HS-27A (cell line): ENCODE measurements at places on chromosomes 1 and 21.

GRCh38 chr1:40607921-40608320 is 57.6 kb downstream of the RIMS3 start:
- no peak for DNase-seq

DNA sequence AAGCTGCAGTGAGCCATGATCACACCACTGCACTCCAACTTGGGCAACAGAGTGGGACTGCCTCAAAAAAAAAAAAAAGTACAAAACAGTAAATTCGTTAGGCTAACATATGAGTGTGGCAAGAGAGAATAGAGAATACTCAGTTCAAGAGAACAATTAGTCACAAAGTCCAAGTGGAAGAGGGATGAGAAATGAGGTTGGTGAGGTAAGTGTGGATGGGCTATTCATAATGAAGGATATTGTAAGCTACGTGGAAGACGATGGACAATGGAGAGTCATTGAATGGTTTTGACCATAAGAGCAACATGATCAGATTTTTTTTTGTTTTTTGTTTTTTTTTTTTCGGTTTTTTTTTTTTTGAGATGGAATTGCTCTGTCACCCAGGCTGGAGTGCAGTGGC is 34.8 kb downstream of the WDTC1 start:
- no peak for DNase-seq

GRCh38 chr21:37072274-37072987 is 440 bp downstream of the PIGP start:
- DNase-seq: no peak

GRCh38 chr1:22886211-22886610 is 86.5 kb downstream of the LACTBL1 start:
- no peak for DNase-seq

DNA sequence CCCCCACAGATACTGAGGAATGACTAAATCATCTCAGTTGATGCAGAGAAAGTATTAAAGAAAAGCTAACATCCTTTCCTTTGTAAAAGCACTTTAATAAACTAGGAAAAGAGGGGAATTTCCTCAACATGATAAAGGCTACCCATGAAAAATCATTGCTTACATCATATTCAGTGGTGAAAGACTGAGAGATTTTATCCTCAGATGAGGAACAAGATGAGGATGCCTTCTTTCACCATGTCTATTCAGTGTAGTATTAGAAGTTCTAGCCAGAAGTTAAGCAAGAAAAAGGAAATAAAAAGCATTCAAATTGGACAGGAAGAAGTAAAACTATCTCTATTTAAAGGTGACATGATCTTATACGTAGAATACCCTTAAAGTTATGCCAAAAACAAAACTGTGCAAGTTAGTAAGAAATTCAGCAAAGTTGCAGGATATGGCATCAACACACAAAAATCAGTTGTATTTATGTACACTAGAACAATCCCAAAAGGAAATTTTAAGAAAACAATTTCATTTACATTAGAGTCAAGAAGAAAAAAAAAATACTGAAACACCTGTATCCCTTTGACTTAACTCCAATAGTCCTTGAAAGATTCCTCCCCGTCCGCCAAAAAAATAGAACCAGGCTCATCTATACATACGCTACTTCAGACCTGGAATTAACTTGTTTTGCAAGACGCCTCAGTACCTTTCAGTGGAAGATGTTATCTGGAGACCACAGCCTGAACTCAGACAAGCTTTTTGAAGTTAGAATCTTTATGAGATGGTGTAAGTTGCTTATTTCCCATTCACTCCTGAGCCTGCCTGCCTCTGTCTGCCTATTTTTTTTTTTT is 17.5 kb downstream of the ZMYM4 start:
- no peak for DNase-seq

DNA sequence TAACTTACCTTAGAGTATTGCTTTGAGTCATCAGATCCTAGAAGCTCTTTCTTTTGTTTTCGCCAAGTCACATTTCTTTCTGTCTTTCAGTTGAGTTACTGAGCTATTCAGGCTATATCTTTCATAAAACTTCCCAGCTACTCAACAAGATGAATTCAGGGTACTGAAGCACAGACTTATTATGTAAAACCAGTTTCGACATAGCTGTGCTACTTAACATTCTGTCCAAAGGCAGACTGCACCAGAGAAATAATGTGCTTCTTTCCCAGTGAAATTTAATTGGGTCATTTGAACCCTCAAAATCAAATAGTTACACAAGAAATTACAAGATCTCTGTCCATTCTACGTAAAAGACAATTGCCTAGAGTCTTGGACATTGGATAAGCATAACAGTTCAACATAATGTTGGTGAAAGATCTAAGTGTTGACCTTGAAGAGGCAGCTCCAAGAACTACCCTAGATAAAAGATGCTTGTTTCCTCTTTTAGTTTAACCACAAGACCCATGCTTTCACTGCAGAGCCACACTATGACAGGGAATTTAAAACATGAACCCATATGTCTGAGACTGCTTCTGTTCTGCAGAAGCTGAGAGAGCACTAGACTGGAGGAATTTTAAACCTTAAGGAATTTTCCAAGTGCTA is 163.2 kb downstream of the LRRC40 start:
- no peak for DNase-seq

DNA sequence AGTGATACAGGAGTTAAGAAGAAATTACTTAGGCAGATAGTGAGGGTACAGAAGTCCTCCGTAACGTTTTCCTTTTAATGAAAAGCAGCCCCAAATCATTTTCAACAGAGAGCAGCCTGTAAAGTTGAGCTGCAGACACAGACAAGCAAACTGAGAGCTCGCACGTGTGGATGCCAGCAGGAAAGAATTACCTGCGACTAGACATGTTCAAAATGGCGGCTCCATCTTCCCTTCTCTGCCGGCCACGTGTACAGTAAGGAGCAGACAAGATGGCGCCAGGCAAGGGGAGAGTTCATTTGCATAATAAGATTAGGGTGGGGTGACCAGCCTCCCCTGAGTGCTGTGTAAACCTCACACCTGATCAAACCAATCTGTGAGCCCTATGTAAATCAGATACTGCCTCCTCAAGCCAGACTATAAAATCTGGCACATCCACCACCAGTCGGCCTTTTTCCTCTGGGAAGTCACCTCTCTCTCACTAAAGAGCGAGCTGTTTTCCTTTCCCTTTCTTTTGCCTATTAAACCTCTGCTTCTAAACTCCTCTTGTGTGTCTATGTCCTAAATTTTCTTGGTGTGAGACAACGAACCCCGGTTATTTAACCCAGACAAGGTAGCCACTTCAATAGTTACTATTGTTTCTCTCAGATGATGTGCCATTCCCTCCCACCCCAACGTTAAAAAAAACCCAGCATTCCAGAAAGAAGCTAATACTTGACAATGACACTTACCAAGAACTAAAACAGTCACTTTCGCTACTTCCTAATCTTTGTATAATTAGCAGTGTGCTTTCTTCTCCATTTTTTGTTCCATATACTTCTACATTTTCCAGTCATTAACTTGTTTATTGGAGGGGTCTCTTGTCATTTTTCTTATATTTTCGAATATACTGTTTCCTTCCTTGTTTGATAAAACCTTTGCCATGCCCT is 27.4 kb downstream of the DUSP10 start:
- no peak for DNase-seq

- DNase-seq: no peak
Measured at GRCh38 chr1:173187671-173188237, 19.4 kb downstream of the TNFSF4 start.

DNA sequence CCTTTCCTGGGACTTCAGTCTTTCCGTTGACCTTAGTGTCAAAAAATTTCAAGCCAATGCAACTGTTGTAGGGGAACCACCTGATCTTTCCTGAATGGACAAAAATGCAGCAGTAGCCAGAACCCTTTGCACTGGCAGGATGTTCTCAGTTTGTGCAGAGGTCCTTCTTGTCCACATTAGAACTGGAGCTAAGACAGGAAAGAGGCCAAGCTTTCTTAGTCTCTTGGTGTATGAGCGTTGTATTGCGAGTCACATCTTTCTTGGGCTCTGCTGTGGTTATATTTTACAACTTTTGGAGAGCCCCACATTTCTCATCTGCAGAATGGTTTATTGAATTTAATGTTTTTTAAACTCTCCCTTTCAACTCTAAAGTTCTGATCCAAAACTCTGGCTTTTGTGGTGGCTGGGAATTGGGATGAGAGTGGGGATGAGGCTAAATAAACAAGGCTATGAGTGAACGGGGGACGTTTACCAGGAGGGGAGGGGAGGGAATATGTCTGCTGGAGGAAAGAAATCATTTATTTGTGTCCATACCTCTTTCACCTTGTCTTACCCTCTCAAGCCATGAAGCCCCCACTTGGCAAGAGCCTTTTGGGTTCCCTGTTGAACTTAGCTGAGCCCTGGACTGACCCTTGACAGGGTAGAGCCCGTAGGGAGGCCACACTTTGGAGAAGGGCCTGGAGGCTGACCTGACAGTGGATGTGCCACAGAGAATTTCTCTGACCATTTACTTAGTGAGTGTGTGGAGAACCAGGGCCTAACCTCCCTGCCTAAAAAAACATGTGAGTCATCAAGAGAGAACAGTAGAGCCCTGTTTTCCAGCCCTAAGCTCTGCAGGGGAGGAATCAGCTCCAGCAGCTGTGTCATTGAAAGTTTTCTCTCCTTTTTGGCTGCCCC is 586 bp downstream of the CHI3L2 start:
- DNase-seq: no peak

DNA sequence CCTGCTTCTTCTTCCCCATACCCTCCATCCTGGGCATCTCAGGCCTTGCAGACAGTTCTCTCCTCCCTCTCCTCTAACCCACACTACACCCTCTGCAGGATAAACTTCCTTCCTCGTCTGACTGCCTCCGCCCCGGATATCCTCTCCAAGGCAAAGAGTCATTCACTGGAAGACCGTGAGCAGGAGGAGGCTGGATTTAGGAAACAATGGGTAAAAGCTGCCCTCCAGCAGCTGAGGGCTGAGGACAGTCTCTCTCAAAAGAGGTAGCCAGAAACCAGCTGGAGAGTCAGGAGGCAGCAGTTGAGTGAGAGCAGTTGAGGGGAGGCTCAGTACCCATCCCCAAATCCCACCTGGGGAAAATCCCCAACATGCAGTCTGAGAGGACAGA is 1.4 kb downstream of the CSRP1 start:
- DNase-seq: no peak

DNA sequence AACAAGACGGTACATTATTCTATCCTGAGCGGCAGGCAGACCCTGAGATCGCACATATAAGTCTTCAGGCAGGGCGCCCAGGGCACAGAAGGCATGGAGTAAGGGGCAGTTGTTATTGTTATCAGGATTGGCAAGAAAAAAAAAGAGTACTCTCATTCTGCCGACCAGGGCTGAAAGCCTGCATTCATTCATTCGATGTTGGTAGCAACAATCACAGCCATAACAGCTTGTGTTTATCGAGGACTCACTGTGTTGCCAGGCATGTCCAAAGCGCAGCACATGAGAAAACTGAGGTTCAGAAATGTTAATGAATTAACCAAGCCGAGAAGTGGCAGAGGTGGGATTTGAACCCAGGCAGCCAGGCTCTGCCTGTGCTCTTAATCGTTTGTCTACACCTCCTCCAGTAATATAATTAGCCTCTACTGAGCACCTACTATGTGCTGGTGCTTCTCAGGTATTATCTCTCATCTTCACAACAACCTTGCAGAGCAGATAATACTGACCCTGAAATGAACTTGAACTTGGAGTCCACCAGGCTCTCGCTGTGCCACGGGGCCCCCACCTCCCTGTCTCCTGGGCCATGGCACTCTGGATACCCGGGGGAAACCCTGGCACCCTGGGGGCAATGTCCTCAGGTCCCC is 56.2 kb downstream of the TAS1R2 start:
- no peak for DNase-seq

DNA sequence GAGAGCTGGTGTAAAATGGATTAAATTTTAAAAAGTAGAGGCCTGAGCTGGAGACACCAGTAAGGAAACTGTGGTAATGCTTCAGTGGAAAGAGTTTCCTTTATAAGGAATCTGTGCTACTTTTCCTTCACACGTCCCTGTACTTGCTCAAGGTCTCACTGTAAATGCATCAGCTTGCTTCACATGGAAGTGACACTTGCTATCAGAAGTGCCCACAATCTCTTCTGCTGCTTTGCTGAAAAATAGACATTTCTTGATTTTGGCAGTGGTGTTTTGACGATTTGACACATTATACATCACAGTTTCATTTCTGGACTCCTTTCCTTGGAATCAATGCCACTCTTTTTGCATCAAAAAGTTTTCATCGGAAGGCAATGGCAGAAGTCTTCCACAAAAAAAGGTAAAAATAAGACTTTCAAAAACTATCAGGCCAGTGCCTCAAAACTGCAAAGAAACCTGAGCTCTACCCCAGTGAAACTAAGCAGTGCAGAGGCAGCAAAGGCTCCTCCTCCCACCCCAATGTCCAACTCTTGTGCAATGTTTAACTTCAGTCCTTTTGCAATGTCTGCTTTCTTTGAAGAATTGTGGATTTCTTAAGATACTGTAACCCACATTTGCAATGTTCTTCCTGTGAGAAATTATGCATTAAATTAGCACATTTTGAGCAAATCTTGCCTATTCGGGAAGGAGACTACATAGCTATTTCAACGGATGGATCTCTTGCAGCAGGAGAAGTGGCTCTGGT is 18.4 kb upstream of the TSPAN2 start:
- DNase-seq: no peak

- DNase-seq: no peak
Measured at GRCh38 chr1:33258788-33259274, 2.5 kb downstream of the ZNF362 start.

DNA sequence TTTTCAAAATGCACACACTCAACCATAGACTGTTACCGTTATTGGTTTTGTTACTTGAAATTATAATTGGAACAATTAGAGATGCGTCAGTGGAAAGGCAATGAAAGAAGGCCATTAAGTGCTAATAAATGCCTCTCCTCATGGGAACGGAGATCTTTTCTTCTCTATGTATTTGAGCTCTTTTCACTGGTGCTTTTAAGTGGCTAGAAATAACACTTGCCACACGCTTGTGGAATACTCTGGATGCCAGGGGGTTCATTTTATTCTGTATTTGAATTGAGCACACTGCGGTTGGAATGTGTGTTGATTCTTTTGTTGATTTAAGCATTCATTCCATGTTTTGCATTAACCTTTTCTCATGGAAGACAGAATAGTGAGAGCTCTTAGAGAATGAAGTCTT is 68.4 kb downstream of the DNM3 start:
- no peak for DNase-seq

GRCh38 chr1:40315795-40316594 is 1.1 kb downstream of the COL9A2 start:
- no peak for DNase-seq

DNA sequence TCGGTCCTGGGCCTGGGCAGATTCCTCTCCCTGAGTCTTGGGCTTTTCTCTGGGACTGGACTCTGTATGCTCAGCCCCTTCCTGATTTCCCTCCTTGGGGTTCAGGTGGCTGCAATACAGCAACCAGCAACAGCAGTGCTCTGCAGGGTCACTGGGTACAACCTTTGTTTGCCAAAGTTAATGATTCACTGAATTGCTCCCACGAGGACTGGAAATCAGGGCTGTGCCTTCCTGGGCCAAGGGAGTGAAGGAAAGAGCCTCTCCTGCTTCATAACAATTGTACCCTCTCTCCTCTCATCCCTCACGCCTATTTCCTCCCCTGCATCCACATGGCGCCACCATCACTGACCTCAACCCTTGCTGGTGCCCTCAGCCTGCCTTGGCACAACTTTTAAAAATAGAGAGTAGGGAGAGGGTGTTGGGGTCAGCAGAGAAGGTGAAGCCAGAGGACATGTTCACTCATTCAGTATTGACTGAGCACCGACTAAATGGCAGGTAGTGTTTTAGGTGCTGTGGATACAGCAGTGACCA is 52.8 kb upstream of the GOLT1A start:
- DNase-seq: no peak

GRCh38 chr1:230550428-230550827 is 91.9 kb upstream of the COG2 start:
- DNase-seq: no peak
